ENCODE measurements at places on chromosomes 6 and 20.

DNA sequence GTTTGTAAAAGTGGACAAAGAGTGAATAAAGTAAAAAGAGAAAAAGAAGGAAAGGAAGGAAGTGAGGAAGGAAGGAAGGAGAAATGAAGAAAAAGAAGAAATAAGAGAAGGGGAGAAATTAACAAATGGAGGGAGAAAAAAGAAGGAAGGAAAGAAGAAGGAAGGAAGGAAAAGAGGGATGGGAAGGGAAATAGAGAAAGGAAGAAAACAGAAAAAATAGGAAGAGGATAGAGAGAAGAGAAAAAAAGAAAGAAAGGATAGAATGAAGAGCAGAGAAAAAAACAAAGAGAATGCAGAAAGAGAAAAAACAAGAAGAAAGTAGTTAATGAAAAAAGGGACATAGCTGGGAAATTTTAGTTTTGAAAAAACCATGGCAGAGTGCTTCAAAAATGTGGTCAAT lies 361.8 kb downstream of the EPHA7 start:
- no peak for DNase-seq

GRCh38 chr6:145073811-145074210 lies 661.5 kb downstream of the EPM2A start:
- DNase-seq = no peak

GRCh38 chr20:2207770-2208097 lies 88.1 kb upstream of the TGM3 start:
- peak; percentile 18 for DNase-seq

- DNase-seq = no peak
Observed at GRCh38 chr20:58366866-58367265, 22.2 kb upstream of the VAPB start.
